ENCODE measurements at places on chromosomes 11 and 22.

DNA sequence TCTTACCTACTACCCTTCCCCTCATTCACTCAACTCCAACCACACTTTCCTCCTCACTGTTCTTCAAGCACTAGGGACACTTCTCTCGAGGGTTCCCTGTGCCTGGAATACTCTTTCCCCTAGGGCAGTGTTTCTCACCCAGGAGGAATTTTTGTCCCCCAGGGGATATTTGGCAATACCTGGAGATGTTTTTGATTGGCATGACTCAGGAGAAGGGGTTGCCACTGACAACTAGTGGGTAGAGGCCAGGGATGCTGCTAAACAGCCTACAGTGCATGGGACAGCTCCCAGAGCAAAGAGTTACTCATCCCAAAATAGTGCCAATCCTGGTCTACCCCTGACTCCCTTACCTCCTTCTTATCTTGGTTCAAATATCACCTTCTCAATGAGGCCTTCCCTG lies 40.0 kb downstream of the BTG4 start:
- no peak for DNase-seq

- peak; percentile 68 for DNase-seq
These were observed 64.3 kb downstream of the CYB5R2 start for GRCh38 chr11:7609015-7609414.

DNA sequence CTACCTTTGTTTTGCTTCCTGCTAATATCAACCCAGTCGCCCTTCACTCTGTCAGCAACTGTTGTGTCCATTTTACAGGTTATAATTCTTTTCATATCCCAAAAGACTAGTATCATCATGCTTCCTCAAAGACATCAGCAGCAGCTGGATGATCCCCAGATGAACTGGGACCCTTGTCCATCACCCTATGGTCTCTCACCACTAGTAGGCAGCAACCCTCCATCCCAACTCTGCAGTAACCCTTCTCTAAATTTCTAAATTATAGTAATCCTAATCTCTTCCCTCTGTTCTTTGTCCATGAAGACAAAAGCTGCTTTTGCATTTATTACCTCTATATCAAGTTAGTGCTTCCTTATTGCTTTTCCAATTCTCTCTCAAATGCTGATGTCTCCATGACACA lies 1025.8 kb downstream of the FAM181B start:
- no peak for DNase-seq

GRCh38 chr11:17526931-17527627 lies 17.1 kb downstream of the USH1C start:
- DNase-seq = no peak

DNA sequence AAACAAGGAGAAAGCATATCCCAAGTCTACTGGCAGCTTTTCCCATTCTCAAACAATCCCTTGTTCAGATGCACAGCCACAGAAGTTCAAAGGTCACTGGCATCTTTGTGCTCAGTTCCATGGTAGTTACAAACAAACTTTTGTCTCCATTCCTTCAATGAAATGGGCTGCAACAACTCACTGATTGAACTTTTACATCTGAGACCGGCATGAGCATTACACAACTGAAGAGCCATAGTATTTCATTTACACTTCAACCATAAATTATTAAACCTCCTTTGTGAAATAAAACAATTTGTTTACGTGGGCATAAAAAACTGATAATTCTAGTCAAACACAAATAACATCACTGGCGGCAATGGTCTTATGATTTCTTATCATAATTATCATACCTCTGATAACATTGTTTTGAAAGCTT lies 67.8 kb upstream of the ARHGAP32 start:
- peak; percentile 14 for DNase-seq

- no peak for DNase-seq
These were observed 16.9 kb upstream of the C22orf42 start for GRCh38 chr22:32175683-32176644.

DNA sequence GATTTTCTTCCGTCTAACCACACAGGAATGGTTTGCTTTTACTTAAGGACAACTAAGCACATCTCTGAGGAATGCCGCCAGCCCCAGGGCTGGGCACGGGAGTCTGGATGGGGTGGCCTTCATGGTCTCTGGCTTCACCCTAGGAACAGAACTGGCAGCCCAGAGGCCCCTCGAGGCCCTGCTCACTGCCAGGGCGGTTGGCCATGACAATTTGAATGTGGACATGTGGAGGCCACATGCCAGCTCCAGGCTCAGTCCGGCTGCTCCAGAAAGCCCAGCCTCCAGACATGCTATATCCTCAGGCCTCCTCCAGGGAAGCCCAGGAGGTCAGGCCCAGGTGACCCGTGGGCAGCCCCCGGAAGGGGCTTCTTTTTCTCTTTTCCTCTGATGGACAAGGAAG lies 84.0 kb upstream of the FGF3 start:
- DNase-seq = no peak

- DNase-seq = no peak
These were observed 93.7 kb downstream of the ZBTB16 start for GRCh38 chr11:114153224-114153623.

DNA sequence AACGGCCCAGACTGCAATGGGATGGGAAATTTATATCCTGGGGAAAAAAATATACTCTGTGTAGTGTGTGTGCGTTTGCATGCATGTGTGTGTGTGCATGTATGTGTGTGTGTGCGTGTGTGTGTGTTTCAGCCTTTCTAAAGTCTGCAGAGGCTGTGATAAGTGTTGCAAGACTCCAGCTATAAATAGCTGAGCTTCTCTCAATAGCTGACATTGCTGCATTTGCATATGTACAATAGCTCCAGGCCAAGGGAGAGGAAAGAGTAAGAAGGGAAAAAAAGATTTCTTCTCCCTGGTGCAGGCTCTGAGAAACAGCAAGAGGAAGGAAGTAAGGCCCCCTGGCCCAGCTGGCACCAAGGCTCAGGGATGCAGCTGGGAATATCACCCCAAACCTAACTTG lies 483.0 kb downstream of the MN1 start:
- peak; percentile 91 for DNase-seq

DNA sequence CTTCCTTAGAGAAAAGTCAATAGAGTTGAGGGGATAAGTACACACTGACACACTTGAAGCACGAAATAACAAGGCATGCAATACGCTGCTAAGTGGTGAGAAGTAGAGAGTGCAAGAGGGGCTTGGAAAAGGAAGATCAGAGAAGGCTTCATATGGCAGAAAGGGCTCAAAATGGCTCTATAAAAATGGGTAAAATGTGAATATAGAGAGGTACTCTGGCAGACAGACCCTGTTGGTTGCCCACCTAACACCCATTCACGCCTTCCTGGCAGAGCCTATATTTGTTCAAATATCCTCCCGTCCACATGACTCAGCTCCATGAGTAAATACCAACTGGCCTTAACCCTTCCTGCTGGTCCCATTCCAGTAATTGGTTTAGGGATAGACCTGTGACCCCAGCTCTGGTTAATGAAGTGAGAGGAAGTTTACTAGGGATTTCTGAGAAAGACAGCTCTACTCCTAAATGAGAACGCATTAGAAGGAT lies 38.9 kb upstream of the CCDC34 start:
- no peak for DNase-seq

GRCh38 chr11:88435415-88435814 lies 97.9 kb upstream of the CTSC start:
- no peak for DNase-seq

GRCh38 chr11:57709802-57710367 lies 2.1 kb downstream of the MED19 start:
- no peak for DNase-seq

- no peak for DNase-seq
These were observed 68.4 kb downstream of the LARGE1 start for GRCh38 chr22:33851821-33852384.

DNA sequence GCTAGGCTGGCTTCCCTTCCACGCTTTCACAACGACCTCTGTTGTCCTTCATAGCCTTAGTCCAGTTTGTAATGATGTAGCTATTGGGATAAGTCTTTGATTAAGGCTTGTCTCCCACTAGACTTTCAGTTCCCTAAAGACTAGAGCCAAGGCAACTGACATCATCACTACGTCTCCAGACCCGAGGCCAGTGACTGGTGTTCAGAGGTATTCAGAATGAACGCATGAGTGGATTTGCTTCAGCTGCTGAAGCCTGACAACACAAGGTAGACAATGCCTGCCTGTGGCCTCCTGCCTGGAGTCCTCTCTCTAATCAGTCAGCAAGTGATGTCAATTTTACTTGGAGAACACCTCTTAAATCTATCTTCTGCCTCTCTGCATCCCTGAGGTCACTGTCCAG lies 13.6 kb downstream of the EFCAB6 start:
- DNase-seq = no peak

DNA sequence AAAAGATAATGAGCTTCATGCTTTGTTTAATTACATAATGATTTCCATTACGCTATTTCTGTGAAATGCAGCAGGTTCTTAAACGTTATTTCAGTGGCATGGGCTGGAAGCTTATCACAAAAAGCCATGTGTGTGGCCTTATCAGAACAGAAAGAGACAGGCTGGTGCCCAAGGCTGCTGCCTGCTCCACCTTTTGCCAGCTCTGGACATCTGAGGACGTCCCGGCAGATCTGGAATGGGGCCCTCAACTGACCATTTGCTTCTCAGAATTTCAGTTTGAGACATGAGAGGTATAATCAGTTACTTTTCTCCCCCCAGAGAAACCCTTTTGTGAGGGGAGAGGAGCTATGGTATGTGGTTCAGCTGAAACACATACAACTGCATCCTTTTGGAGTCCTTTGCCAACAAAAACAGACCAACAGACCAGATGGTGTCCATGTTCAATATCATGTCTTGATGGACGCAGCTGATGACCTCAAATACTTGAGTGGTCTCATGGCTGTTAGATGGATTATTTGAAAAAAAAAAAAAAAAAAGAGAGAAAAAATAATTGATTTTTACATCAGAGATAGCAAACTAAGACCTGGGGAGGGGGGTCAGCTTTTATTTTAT lies 8.6 kb downstream of the CDPF1 start:
- DNase-seq = no peak

DNA sequence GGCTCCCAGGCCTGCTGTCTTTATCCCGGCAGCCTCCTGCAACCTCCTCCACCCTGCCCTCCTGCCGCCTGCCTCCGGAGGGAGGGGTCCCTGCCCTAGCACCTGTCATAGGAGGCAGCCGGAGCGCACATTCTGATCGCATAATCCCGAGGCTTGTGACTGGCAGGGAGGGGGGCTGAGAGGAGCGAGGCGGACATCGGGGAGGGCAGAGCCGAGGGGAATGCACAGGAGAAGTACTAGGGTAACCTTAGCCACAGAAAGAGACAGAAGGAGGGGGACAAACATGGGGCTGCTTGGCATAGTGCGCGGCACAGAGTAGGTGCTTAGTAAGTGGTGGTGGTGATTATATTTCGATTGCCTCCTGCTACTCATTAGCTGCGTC lies 9.2 kb upstream of the ALX4 start:
- no peak for DNase-seq

DNA sequence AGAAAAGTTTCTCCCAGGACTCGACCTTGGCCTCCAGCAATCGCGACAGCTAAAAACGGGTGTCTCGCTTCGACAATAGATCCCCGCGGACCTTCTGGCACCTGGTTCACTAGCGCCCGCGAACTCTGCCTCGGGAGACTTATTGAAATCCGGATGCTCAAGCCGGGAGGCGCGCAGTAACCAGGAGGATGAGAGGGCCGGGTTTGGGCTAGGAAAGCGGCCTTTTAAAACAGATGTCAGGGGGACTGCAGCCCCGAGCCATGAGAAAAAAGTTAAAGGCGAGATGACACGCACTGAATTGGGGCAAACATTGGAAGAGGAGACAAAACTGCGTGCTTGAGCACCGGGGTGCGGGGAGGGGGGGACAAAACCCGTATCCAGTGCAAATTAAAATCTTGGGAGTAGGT lies 637 bp upstream of the ZBTB16 start:
- DNase-seq = no peak

DNA sequence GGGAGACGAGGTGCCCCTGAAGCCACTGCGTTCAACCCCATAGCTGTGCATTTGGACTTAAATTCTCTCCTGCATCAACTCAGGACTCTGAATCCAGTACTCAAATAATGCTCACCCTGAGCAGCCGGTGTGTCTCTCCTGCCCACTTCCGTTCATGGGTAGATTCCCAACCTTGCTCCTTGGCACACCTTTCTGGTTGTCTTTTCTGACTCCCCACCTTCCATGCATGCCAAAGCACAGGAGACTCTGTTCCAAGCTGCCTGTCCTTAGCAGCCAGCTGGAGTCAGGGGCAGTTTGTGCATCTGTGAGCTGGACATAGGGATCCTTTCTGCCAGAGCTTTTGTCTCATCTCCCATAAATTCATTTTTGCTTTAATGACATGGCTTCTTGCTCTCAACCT lies 1242.5 kb downstream of the TBC1D22A start:
- DNase-seq = no peak

DNA sequence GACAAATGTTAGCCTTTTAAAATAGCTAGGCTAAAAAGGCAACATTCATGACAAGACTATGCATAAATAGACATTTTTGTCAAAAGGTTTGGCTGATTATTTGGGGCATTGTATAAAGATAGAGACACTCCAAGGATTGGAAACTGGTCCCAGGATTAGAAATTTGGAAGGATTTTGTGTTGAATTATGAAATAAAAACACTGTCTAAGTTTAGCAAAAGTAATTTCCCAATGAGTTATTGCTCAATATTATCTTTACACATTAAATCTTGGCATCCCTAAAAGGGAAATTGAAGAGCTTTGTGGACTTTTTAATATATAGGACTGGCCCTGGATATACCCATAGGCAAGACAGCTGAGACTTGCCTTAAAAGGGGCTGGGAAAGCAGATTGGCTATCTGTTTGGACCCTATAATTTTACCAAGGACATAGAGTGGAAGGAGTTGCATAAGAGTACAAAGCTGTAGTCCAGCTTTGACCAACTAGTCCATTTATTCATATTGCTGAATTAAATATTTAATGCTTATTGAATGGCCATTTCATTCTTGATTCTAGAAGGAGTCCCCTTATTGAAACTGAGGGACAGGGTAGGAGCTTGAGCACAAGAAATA lies 382.7 kb downstream of the METTL15 start:
- peak; percentile 89 for DNase-seq

DNA sequence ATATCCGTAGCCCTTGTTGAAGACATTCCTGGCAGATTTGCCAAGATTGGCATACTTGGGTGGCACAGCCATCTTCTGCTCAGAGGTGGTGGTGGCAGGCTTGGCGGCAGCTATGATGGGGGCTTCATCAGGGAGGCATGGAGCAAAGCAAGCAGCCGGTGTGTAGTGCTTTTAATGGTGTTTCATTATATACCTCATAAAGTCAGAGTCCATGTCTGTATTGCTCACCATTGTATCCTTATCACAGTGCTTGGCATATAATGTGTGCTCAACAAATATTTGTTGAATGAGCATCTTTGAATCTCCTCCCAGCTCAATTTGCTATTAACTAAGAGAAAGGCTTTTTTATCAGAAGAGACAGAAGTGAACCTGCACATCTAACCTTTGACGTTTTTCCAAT lies 7.8 kb upstream of the DNHD1 start:
- DNase-seq = no peak

- no peak for DNase-seq
These were observed 772.3 kb downstream of the BRD1 start for GRCh38 chr22:49055406-49055805.

- peak; percentile 71 for DNase-seq
These were observed 7.7 kb downstream of the LPXN start for GRCh38 chr11:58567889-58568512.

Measured in fibroblast of the aortic adventitia (primary cell).